ENCODE measurements at places on chromosomes 7 and 10. TPM values are rescaled to one million over a fixed set of nuclear protein-coding genes. Genes with fewer than 3 reads are reported as not detected.

DNA sequence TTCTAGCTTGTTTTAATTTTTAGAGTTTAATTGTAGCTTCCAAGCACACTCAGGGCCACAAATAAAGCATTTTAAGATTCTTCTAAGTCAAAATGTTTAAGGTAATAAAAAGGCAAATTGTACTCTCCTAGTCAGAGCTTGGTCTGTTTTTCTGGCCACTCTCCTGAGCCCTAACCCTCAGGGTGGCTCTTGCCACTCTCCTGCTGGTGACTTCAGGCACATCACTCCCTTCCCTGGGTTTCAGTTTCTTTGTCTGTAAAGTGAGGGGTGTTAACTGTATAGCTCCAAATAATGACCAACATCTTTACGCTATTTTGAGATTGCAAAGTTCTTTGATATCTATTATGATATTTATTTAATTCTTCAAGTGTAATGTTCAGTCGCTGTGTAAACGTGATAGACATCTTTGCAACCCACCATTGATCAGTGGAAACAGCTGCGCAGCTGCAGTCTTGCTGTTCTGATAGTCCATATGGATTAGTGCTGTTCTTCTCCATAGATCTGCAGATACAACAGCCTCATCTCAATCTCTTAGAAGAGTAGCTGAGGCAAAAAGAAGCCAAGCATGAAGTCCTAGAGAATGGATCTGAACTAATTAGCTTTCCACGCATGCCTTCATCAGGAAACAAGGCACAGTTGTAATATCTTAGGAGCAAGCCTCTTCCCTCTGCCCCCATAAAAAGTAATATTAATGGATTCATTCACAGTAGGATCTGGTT lies 189.9 kb downstream of the PLPP4 start:
- no peak for DNase-seq

The TMEM196 gene
- not detected for total RNA-seq

- DNase-seq = peak; percentile 46
These were observed 5.2 kb downstream of the CCNY start for GRCh38 chr10:35341521-35341920.

- DNase-seq = no peak
These were observed 4.8 kb upstream of the RET start for GRCh38 chr10:43071865-43072650.

DNA sequence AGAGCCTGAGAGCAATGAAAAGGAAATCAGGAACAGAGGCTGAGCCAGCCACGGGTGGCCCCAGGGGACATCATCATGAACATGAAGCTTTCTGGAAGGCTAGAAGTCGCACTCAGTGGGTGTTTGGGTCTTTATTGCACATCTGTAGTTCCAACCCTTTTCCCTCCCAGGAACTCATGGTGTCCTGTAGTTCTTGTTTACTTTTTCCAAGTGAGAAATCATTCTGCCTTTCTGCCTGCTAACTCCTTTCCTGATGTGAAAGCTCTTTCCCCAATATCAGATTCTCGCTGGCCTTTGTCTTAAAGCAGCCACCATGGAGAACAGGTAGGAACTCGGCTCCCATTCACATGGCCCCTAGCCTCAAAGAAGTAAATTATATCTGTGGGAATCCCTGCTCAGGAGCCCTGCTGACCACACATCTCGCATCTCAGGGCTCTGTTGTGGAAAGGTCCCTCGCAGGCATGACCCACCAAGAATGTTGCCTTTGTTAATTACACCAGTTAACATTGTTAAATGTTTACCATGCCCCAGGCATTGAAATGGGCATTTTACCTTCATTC lies 542.7 kb downstream of the TNS3 start:
- DNase-seq = no peak

The CYP26C1 gene
- total RNA-seq = 0.10 TPM

GRCh38 chr7:696426-696811 lies 30.1 kb upstream of the DNAAF5 start:
- no peak for DNase-seq

- DNase-seq = no peak
These were observed 45.8 kb downstream of the NRF1 start for GRCh38 chr7:129657363-129657762.

DNA sequence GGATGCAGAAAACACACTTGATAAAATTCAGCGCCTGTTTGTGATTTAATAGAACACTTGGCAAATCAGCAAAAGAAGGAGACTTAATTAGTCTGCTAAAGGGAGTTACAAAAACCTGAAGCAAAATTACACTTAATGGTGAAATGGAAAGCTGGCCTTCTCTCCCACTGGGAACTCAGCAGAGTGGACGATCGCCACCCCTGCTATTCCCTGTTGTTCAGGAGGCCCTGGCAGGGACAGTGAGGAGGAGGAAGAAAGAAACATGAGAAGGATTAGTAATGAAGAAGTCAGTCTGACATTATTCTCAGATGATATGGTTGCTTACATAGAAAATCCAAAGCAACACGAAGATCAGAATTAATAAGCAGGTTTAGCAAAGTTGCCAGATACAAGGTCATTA lies 5.6 kb upstream of the KNDC1 start:
- no peak for DNase-seq

DNA sequence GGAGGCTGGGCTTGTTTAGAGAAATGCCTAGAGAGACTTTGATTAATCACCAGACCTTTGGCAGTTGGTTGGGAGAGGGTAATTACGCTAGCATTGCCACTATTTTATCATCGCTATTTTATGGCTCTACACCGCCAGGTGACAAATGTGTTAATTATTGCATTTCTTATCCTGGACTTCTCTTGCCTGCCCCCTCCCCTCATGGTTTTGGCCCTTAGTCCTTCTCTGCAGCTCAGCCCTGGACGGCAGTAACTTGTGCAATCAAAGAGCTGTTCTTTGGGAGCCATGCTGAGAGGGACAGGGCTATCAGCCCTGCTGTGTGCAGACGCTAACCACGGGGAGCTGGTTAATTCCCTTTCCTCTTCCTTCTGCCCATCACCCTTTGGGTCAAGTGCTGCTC lies 585.0 kb downstream of the AUTS2 start:
- no peak for DNase-seq

The FGF8 gene
- not detected for total RNA-seq

DNA sequence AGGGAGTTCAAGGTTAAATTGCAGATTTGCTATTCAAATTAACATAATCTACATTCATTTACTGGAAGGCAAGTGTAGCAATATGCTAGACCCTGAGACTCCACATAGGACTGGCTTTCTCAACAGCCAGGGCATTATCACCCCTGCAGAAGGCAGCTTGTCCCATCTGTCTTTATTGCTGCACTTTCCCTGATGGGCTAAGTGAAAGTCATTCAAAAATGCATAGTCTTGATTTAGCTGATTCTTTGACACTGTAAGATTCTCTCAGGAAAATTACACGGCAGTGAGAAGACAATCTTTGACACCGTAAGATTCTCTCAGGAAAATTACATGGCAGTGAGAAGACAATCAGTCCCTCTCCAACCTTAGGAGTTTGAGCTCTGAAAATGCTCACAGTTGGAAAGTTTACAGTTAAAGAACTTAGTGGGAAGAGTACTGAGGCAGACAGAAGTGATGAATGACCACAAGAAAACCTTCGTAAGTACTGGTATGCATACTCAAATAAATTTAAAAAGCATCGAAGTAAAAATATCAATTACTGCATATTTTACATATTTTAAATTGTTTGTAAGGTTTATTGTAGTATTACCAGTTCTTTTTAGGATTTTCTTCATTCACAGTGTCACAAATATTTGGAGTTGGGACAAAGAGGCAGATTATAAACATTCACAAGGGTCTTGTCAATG lies 88.9 kb downstream of the RAPGEF5 start:
- no peak for DNase-seq

The GFRA1 gene
- total RNA-seq = not detected

GRCh38 chr7:92331508-92331907 lies 85.7 kb downstream of the ANKIB1 start:
- no peak for DNase-seq

The NPY gene
- total RNA-seq = not detected

The CALML3 gene
- not detected for total RNA-seq

GRCh38 chr7:37282093-37282444 lies 166.6 kb downstream of the ELMO1 start:
- DNase-seq = no peak

- no peak for DNase-seq
These were observed 65.2 kb upstream of the OGDHL start for GRCh38 chr10:49827297-49827696.

DNA sequence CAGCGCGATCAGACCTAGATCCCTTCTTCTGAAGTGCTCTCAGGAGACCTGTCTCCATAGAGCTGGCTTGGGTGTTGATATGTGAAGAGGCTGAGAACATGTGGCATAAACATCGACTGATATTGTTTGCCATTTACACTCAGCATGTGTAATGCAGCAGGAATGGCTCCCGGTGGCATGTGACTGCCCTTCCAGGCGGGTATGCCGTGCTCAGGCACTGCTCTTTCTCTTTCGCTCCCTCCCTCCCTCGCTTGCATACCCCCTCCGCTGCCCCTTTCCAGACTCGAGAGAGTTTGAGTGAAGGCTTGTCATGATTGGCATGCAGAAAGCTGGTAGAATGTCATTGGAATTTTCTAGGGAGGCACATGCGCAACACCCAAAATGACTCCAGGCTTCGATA lies 107.3 kb upstream of the PDCD4 start:
- DNase-seq = no peak

GRCh38 chr7:84027678-84028077 lies 166.9 kb downstream of the SEMA3A start:
- DNase-seq = no peak

The ANKMY2 gene
- 14.5 TPM for total RNA-seq

DNA sequence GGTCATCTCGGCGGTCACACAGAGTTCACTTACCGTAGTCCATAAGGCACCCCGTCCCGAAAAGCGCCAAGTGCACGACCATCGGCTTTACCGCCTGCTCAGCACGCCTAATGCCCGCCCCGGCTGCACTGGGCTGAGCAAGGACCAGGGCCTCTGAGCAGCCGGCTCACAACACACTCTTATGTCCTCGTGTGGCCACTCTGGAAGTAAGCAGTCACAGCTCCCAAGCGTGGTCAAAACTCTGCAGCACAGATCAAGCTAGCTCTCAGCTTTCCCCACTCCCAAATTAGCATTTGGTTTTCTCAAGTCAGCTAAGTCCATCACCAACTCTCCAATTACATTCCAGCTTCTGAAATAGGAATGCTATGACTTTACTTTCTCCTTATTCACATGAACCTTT lies 57.7 kb downstream of the MAD1L1 start:
- DNase-seq = no peak

The ADAM8 gene
- 75.5 TPM for total RNA-seq

GRCh38 chr10:42996588-42996987 lies 80.3 kb upstream of the RET start:
- peak; percentile 2 for DNase-seq

GRCh38 chr10:33921970-33922605 lies 587.6 kb upstream of the NRP1 start:
- DNase-seq = no peak

The CCL26 gene
- not detected for total RNA-seq

The PITRM1 gene
- 47.5 TPM for total RNA-seq

- DNase-seq = no peak
These were observed 75.3 kb upstream of the PTN start for GRCh38 chr7:137418841-137419240.

GRCh38 chr10:48491392-48492139 lies 113.3 kb downstream of the ARHGAP22 start:
- DNase-seq = no peak

The PLXDC2 gene
- total RNA-seq = not detected

DNA sequence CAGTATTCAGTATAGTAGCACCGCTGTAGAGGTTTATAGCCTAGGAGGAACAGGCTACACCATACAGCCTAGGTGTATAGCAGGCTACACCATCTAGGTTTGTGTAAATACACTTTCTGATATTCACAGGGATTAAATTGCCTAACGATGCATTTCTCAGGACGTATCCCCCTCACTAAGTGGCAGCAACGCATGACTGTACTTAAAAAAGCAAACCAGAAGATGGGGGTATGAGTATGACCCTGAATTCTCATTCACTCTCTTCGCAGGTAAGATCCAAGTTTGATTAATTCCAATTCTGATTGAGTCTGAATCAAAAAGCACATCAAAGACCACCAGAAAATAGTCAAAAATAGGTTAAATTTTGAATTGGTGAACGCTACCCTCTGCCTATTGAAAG lies 972 bp downstream of the ORC5 start:
- DNase-seq = no peak

DNA sequence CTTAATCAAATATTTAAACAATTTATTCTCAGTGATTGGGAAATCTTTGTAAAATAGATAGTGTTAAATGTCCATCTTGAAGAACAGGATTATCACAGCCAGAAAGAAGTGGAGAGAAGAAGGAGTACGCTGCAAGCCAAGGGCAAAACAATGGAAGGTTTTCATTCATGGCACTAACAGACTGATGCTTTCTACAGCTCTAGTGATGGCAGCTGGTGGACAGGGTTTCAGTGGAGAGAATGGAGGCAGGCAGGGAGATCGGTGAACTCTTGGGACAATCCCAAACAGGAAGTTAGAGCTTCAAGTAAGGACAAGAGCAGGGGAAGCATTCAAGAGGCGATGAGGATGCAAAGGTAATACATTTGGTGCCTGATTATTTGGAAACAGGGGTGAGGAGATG lies 207.0 kb downstream of the JAZF1 start:
- no peak for DNase-seq

GRCh38 chr10:58448121-58448935 lies 63.1 kb downstream of the TFAM start:
- no peak for DNase-seq
